ENCODE measurements at places on chromosomes 4 and X. TPM values are rescaled to one million over a fixed set of nuclear protein-coding genes. Genes with fewer than 3 reads are reported as not detected.

Gene NUDT10
- polyA plus RNA-seq: 14.4 TPM

Gene CSAG3
- polyA plus RNA-seq: 0.12 TPM

DNA sequence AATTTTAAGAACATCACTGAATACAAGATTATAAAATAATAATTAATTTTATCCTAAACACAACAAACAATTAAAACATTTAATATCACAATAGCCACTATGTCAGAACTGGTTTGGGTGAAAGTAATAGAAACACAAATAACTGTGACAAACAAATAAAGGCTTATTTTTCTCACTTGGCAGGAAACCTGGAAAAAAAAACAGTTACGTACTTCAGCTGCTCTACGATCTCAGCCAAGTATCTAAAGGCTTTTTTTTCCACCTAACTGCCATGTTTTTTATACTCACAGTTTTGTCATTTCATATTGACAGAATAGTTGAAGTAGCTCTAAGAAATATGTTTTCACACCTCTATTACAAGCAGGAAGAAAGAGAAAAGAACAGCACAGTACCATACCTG is 284.8 kb upstream of the INTU start:
- H3K27me3 ChIP-seq: no peaks in the 10 kb centered on the region
- no peak for DNase-seq
- H3K4me3 ChIP-seq: no peak overlapping the region
- H3K36me3 ChIP-seq: no peaks in the 10 kb centered on the region
- no peak overlapping the region for H3K27ac ChIP-seq
- no peaks in the 10 kb centered on the region for H3K4me1 ChIP-seq

Gene HS3ST1
- polyA plus RNA-seq: 0.50 TPM

GRCh38 chrX:39164212-39164611 is 363.0 kb downstream of the MID1IP1 start:
- peaks cover 17% of the 10 kb centered on the region for H3K27me3 ChIP-seq
- DNase-seq: no peak
- no peak overlapping the region for H3K27ac ChIP-seq
- H3K4me1 ChIP-seq: no peaks in the 10 kb centered on the region
- H3K4me3 ChIP-seq: no peak overlapping the region

DNA sequence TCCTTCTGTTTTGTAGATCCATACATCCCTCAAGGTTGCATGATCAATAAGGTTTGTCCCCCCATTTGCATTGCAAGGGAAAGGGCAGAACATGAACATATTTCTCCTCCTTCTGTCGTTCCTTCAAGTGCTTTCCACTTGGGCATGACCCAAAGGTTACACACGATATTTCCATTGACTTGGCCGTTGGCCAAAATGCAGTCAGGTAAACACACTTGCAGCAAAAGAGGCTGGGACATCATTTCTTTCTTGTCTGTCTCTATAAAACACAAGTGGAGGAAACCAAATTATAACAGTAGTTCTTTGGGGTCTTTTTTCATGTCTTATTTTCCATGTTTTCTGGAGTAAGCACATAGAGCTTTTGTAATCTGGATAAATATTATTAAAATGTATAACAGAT is 156.1 kb downstream of the FRAS1 start:
- no peak overlapping the region for H3K4me3 ChIP-seq
- H3K27me3 ChIP-seq: no peaks in the 10 kb centered on the region
- no peak overlapping the region for H3K27ac ChIP-seq
- no peaks in the 10 kb centered on the region for H3K36me3 ChIP-seq

DNA sequence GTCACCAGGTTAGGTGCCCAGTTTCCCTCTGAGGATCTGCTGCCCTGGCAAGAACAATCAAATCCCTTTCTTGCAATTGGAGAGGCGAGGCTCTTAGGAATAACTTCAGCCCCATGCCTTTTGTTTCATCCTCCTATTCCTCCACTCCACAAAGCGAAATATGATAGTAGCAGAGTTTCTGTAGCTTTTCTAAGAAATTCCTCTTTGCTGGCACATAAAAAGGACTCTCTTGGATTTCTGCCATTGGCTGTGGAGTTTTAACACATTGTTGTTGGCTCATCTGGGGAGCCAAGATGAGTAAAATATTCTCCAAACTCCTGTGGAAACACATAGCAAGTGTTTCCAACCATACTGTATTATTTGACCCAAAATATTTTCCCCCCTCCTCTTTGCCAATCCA is 11.0 kb upstream of the ADGRG2 start:
- H3K27ac ChIP-seq: no peak overlapping the region
- no peaks in the 10 kb centered on the region for H3K27me3 ChIP-seq
- peaks cover 3% of the 10 kb centered on the region for H3K4me1 ChIP-seq
- no peak for DNase-seq
- H3K4me3 ChIP-seq: no peak overlapping the region

GRCh38 chr4:104677116-104677515 is 182.4 kb upstream of the CXXC4 start:
- H3K27me3 ChIP-seq: no peaks in the 10 kb centered on the region
- H3K4me1 ChIP-seq: no peaks in the 10 kb centered on the region
- H3K27ac ChIP-seq: no peak overlapping the region
- H3K36me3 ChIP-seq: no peaks in the 10 kb centered on the region
- no peak for DNase-seq
- no peak overlapping the region for H3K4me3 ChIP-seq

GRCh38 chr4:74394476-74395136 is 29.7 kb downstream of the EREG start:
- H3K27me3 ChIP-seq: no peaks in the 10 kb centered on the region
- no peak for DNase-seq
- H3K36me3 ChIP-seq: no peaks in the 10 kb centered on the region
- H3K4me3 ChIP-seq: no peak overlapping the region
- H3K4me1 ChIP-seq: no peaks in the 10 kb centered on the region

DNA sequence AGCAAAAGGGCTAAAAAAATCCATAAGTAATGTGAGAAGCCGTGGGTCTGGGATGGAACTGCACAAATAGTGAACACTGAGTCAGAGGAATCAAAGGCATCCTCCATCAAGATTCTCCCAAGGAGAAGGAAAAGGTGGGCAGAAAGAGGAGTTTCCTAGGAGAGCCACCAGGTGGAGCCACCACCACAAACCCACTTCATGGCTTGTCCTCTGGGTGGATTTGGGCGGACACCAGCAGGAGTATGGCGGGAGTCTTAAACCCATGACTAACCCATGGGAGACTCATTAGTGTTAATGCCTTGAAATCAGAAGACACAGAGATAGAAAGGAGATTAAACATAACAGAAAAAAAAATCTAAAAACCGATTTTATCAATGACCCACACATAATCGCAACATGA is 147.7 kb downstream of the SH3KBP1 start:
- DNase-seq: peak; percentile 60
- no peaks in the 10 kb centered on the region for H3K4me1 ChIP-seq
- no peaks in the 10 kb centered on the region for H3K36me3 ChIP-seq
- no peak overlapping the region for H3K27ac ChIP-seq
- H3K27me3 ChIP-seq: no peaks in the 10 kb centered on the region

DNA sequence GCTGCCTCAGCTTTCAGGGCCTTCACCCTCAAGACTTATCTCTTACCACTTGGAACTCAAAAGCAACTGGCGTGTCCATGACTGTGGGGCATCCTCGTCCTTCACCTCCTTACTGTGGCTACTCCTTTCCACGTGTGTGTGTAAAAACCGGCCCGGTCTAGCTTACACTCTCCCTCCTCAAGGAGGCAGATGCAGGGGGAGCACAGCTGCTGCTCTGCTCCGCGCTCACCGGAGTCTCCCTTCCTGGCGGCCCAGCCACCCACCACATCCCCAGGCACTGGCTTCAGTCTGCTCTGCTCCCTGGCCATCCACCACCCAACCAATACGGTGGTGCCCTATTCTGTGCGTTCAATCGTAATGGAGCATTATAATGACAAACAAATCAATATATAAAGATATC is 8.3 kb downstream of the RNF212 start:
- H3K27ac ChIP-seq: no peak overlapping the region
- H3K4me1 ChIP-seq: 0 out of 2 replicates have a peak, but pooled peaks cover 6% of the 10 kb centered on the region
- no peaks in the 10 kb centered on the region for H3K36me3 ChIP-seq
- no peak for DNase-seq

GRCh38 chr4:52172166-52172565 is 121.1 kb downstream of the SPATA18 start:
- no peaks in the 10 kb centered on the region for H3K4me1 ChIP-seq
- no peak overlapping the region for H3K4me3 ChIP-seq
- no peak overlapping the region for H3K27ac ChIP-seq
- H3K27me3 ChIP-seq: no peaks in the 10 kb centered on the region
- DNase-seq: no peak
- no peaks in the 10 kb centered on the region for H3K36me3 ChIP-seq

DNA sequence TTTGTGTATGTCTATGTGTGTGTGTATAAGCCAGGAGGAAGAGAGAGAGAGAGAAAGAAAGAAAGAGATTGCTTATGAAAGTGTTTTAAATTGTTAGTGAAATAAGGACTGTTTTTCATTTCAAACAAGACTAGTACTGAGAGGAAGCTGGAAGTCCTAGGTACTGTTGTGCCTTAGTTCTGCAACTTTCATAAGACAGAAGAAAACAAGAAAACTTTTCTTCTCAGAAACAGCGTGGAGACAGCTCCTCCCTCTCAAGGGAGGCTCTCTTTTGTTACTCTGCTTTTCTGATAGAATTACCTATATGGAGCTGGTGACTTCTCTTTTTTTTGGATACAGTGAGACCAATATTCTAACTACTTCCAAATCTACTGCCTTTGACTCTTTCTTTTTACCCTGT is 62.5 kb downstream of the BANK1 start:
- H3K4me3 ChIP-seq: no peak overlapping the region
- H3K27ac ChIP-seq: no peak overlapping the region
- no peak for DNase-seq
- H3K4me1 ChIP-seq: no peaks in the 10 kb centered on the region

Gene RENBP
- 26.5 TPM for polyA plus RNA-seq

- no peaks in the 10 kb centered on the region for H3K36me3 ChIP-seq
- no peak for DNase-seq
- H3K4me1 ChIP-seq: no peaks in the 10 kb centered on the region
- H3K4me3 ChIP-seq: no peak overlapping the region
- no peaks in the 10 kb centered on the region for H3K27me3 ChIP-seq
These were observed 432.9 kb downstream of the GRXCR1 start for GRCh38 chr4:43325220-43325967.

Gene SPIN2A
- polyA plus RNA-seq: 3.2 TPM

- no peaks in the 10 kb centered on the region for H3K27me3 ChIP-seq
- H3K4me1 ChIP-seq: peaks cover 6% of the 10 kb centered on the region
- no peak for DNase-seq
- no peaks in the 10 kb centered on the region for H3K36me3 ChIP-seq
- no peak overlapping the region for H3K27ac ChIP-seq
These were observed 80.1 kb downstream of the ANKRD50 start for GRCh38 chr4:124632439-124632838.

DNA sequence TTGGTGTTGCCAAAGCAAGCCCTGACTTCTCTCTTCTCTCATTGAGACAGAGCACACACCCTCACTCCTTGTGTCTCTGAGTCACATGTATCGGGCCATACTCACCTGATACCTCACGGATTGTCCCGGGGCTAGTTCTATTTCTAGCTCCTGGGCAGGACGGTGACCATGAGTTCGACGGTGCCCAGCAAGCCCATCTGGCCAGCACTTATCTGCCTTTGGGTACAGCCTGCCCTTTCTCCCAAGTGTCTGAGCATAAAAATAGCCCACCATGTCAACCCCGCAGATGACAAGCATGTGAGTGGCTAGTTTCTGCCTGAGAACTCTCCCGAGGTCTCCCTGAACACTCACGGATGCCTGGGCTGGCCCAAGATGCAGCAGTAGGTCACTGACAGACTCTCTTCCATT is 158.5 kb downstream of the DHRSX start:
- no peak overlapping the region for H3K4me3 ChIP-seq
- H3K4me1 ChIP-seq: no peaks in the 10 kb centered on the region
- H3K27ac ChIP-seq: no peak overlapping the region
- no peaks in the 10 kb centered on the region for H3K27me3 ChIP-seq
- no peak for DNase-seq

GRCh38 chrX:136597356-136597755 is 50.6 kb upstream of the CD40LG start:
- H3K27ac ChIP-seq: no peak overlapping the region
- no peaks in the 10 kb centered on the region for H3K4me1 ChIP-seq
- no peak overlapping the region for H3K4me3 ChIP-seq
- no peaks in the 10 kb centered on the region for H3K36me3 ChIP-seq

- no peak for DNase-seq
- no peaks in the 10 kb centered on the region for H3K4me1 ChIP-seq
- H3K4me3 ChIP-seq: no peak overlapping the region
- peaks cover 76% of the 10 kb centered on the region for H3K36me3 ChIP-seq
These were observed 202.7 kb downstream of the OR13H1 start for GRCh38 chrX:131746491-131746968.

DNA sequence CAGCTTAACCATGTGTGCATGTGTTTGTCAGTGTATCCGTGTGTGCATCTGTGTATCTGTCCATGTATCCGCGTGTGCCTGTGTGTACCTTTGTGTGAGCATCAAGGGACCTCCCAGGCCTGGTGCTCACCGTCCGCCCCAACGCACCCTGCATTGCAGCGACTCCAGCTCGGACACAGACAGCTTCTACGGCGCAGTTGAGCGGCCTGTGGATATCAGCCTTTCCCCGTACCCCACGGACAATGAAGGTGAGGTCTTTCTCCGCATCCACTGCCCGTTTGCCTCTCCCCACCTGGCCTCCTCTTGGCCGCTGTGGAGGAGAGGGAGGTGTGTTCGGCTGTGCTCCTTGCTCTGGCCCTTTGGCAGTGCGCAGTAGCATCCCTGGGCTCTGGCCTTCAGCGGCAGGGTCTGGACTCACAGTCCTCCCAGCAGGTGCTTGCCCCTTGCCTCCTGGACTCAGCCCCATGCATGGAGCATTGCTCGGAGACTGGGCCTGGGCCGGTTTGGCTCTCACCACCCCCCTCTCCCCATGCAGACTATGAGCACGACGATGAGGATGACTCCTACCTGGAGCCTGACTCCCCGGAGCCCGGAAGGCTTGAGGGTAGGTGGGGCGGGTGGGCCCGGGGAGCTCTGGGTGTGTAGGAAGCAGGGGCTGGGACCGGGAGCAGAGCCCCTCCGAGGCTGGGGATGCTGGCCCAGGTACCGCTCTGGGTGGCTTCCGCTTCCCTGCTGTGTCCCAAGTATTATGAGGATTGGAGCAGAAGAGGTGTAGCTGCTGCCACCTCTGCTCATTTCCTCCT is 16.4 kb upstream of the ADD1 start:
- H3K4me3 ChIP-seq: no peak overlapping the region
- no peak for DNase-seq
- no peaks in the 10 kb centered on the region for H3K27me3 ChIP-seq
- peaks cover 59% of the 10 kb centered on the region for H3K36me3 ChIP-seq
- H3K27ac ChIP-seq: no peak overlapping the region

- no peaks in the 10 kb centered on the region for H3K4me1 ChIP-seq
- no peaks in the 10 kb centered on the region for H3K27me3 ChIP-seq
- no peak overlapping the region for H3K4me3 ChIP-seq
These were observed 74.2 kb downstream of the BEND4 start for GRCh38 chr4:42078184-42078801.

- no peak for DNase-seq
- H3K36me3 ChIP-seq: no peaks in the 10 kb centered on the region
- H3K4me3 ChIP-seq: no peak overlapping the region
- H3K4me1 ChIP-seq: no peaks in the 10 kb centered on the region
These were observed 54.9 kb downstream of the SLC9A7 start for GRCh38 chrX:46703980-46704379.

All from H1 (cell line).